ENCODE measurements at places on chromosomes 16 and 17. TPM values are rescaled to one million over a fixed set of nuclear protein-coding genes. Genes with fewer than 3 reads are reported as not detected.

The CD300LB gene
- total RNA-seq, result not detected

The NUFIP2 gene
- total RNA-seq, result 34.0 TPM

The PRSS33 gene
- total RNA-seq, result not detected

The AGRP gene
- not detected for total RNA-seq

The COTL1 gene
- 187 TPM for total RNA-seq

The PRAC1 gene
- not detected for total RNA-seq

The TMEM235 gene
- total RNA-seq, result not detected

The SNAI3 gene
- total RNA-seq, result 0.51 TPM

The PSMB3 gene
- total RNA-seq, result 548 TPM

The NAGLU gene
- total RNA-seq, result 22.7 TPM

- peak; percentile 98 for DNase-seq
Measured at GRCh38 chr17:48486557-48486956, 44.3 kb downstream of the HOXB1 start.

DNA sequence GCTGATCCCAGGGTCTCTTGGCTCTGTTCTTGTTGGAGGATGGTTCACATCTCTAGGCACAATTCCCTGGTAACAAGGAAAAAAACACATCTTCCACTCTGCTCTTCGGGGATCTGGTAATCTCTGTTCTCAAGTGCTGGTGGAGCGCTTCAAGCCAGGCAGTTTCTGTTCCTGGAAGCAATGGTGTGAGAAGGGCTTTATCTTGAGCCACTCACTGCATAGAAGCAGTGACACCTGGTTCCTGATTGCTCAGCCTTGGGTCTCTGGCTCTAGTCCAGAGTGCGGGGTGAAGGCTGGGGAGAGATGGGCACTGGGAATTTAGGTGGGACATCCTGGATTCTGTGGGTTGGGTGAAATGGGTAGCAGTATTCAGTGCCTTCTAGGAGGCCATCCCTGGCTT lies 14.1 kb downstream of the AKAP1 start:
- DNase-seq, result no peak

DNA sequence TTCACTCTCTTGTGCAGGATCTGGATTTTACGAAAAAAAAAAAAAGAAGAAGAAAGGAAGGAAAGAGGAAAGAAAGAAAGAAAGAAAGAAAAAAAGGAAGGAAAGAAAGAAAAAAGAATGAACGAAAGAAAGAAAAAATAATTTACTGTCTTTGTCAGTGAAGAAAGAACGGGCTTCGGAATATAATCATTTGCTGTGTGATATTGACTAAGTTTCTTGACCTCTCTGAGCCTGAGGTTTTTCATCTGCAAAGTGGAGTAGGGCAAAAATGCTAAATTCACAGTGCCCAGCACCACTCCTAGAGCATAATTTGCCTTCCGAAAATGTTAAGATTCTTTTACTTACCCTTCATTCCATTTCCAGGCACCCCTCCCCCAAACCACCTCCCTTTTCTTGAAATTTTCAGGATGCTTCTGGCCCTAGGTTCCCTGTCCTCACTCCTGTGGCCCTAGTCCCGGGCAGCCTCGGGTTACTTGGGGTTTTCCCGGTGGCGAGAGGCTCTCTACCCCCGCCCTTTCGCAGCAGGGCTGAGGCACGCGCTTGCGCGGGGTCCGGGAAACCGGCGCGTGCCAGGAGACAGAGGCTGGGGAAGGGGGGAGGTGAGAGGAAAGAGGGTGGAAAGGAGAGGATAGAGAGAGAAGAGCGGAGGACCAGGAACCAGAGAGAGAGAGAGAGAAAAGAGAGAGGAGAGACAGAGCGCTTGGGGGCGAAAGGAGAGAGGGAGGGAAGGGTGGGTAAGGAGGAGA lies at the start of gene CNTNAP1:
Gene CNTNAP1, plus strand, starts transcription at position 556 of the 746 bp plus-strand sequence. CDS start 299 bp downstream, outside the sequence.
- peak; percentile 78 for DNase-seq

- DNase-seq, result no peak
Measured at GRCh38 chr17:7258731-7259554, 3.3 kb downstream of the CLDN7 start.

DNA sequence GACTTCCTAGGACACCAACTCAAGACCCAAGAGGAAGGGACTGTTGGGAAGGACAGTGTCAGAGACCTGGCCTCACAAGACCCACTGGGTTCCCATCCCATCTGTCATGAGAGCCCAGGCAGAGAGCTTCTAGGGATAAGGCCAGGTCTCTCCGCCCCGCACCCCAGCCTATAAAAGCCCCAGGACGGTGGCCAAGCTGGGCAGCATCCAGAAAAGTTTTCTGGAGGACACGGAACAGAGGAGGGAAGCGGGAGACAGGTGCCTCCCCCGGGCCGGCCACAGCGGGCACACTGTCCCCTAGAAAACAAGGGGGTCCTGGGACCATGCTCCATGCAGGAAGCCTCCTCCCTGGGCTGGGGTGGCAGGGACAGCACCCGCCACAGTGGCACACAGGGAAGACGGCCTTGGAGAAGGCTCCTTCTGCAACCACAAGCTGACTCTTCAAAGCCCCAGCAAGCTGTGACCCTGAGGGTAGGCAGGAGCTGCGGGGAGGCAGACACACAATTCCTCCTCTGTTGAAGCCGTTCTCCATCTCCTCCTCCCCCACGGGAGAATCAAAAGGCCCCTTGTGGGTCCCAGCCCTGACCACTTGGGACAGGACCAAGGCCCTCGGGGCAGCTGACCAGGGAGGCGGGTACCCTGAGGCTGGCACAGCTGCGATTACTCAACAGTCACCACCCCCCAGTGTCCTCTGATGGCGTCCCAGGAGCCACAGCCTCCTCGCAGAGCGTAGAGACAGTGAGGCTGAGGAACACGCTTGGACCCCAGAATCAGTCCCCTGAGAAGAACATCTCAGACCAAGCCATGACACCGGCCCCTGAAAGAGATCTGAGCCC lies 26.1 kb downstream of the TRPV3 start:
- DNase-seq, result no peak

DNA sequence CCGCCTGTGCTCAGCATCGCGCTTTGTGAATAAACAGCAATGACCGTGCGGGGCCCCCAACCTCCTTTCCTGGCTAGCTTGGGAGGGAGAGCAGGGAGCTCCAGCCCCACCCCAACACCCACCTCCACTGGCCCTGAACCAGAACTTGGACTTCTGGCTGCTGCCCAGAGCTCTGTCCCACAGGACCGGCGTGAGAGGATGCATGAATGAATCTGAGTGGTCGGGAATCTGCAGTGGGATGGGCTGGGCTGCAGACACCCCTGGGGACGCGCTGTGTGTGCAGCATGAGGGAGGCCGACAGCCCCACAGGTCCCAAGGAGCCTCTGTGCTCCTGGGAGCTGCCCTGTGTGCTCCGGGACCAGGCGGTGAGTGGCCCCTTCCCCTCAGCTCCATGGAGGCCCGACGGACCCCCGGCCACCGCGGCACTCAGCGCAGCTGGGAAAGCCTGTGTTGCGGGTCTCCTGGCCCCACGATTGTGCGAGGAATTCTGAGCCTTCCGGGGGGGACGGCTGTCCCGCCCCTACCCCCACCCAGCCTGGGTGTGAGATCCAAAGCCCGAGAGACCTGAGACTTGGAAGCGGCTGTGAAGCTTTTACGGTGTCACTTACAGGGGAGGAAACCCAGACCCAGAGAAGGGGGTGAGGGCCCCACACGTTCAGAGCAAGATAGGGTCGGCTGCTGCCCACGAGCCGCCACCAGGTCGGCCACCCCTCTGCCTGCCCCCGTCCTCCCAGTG lies 5.4 kb downstream of the PIEZO1 start:
- no peak for DNase-seq

DNA sequence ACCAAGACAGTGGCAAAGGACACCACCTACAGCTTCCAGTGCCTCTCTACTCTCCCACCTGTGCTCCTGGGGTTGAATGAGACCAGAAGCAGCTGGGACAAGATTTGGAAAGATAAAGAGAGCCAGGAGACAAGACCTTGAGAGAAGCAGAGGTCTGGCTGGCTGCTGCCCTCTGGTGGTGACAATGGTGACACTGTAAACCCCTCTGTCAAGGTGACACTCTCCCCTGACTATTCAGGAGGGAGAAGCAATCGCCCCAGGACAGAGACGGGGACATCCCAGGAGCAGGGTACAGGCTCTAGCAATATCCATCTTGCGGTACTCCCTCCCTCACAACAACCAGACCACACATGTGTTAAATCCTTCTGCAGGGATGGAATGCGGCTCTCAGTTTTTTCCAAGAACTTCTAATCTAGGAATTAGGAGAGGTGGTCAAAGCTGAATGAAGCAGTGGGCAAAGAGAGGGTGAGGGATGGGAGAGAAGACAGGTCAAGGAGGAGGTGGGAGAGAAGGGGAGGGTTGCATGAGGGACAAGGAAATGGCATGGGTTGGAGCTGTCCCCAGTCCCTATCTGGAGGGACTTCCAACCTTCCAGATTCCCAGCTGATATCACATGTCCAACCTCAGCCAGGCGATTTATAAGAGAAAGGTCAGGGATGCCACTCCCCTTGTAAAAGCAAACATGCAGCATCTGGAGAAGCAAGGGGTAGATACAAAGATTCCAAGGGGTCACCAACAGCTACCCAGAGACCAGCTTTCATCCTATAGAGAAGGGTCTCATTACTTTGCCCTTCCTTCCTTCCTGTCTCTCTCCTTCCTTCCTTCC lies 2.9 kb downstream of the PHOSPHO1 start:
- DNase-seq, result peak; percentile 66

GRCh38 chr16:16027728-16028310 lies 78.4 kb downstream of the ABCC1 start:
- DNase-seq, result no peak

- DNase-seq, result no peak
Measured at GRCh38 chr17:46818316-46818928, at the start of gene WNT3. Gene WNT3, minus strand, starts transcription at chr17:46818692. Its CDS starts 95 bp downstream, at chr17:46818597.

DNA sequence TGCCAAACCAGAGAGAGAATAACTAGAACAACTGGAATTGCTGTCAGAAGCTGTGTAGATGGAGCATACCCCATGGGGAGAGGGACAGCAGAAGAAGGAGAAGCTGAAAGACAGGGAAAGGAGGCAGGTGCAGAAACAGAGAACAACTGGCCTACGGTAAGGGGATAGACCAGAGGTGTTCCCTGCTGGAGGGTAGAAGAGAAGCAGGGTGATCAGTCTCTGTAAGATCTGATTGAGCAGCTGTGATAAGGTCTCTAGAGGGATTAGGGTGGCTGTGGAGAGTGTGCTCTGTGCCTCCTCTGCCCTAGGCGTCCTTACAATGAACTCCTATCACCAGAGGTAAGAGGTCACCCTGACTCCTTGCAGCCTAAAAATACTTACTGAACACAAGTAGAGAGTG lies 30.4 kb upstream of the HS3ST3B1 start:
- DNase-seq, result no peak

DNA sequence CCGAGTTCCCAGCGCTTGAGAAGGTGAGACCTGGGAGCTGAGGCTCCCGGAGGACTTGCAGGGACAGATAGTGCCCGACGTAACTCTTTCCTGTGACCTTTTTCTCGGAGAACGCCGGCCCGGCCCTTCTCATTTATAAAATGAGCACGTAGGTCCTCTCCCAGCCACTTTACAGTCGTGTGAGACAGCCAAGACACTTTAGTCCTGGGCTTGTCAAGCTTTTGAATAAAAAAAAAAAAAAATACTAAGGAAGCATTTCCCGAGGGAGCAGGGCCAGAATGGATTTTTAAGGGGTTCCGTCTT lies 241 bp downstream of the DRC3 start:
- DNase-seq, result no peak

DNA sequence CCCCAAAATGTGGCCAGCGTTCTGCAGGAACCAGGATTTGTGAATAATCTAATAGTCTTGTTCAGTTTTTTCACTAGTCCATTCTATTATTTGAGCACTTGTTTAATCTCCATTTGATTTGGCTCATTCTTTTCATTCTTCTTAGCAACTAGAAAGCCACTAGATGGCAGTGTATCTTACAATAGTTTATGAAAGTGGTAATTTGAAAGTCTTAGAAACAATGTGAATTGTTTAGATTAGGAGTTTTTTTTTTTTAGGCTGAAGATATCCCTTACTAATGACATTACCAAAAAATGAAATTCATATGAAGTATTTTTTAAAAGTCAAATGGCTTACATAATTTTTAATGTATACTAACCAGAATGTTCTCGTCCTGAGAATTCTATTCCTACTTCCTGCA lies 6.7 kb downstream of the ERI2 start:
- no peak for DNase-seq

DNA sequence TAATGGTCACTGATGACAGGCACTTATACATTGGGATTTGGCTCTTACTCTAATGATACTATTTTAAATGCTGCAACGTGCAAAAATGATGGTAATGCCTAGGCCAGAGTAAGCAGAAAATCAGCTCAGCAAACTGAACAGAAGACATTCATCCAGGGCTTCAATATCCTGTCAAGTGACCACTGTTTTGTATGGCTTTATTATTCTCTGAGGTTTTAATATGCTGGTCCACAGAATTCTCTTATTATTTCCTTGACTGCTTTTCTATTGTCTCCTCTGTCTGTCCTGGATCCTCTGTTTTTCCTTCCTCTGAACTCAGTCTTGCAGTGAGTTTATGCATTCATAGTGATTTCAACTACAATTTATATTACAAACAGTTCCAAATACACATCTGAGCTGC lies 90.8 kb upstream of the PMFBP1 start:
- DNase-seq, result no peak

GRCh38 chr17:37083456-37083855 lies 134.7 kb downstream of the AATF start:
- DNase-seq, result no peak

DNA sequence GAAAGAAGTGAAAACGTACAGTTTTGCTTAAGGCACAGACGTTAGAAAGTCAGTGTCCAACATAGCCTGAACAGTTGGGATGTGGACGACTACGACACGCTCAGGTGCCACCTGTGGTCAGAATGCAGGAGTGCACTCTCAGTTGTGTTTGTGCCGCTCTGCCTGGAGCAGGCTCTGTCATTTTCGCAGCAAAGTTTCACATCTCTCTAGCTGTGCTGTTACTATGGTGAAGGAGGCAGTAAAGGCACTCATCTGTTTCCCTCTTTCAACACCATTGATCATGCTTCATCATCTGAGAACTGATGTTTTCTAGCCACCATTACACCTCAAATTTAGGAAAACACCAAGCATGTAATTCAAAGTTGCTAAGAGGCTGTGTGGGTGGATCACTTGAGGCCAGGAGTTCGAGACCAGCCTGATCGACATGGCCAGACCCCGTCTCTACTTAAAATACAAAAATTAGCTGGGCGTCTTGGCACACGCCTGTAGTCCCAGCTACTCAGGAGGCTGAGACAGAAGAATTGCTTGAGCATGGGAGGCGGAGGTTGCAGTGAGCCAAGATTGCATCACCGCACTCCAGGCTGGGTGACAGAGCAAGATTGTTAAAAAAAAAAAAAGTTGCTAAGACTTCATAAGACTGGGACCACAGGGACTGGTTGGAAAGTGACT lies 44.9 kb upstream of the DNAJA2 start:
- DNase-seq, result peak; percentile 57

GRCh38 chr16:65114527-65114926 lies 7.3 kb downstream of the CDH11 start:
- no peak for DNase-seq

- no peak for DNase-seq
Measured at GRCh38 chr16:78323315-78323714, 223.9 kb downstream of the WWOX start.

- no peak for DNase-seq
Measured at GRCh38 chr17:76834870-76835269, 33.3 kb upstream of the MGAT5B start.
